HS-5 (cell line): ENCODE measurements at places on chromosomes 2 and 18.

GRCh38 chr2:190964170-190964795 is 49.7 kb downstream of the STAT1 start:
- DNase-seq: no peak

DNA sequence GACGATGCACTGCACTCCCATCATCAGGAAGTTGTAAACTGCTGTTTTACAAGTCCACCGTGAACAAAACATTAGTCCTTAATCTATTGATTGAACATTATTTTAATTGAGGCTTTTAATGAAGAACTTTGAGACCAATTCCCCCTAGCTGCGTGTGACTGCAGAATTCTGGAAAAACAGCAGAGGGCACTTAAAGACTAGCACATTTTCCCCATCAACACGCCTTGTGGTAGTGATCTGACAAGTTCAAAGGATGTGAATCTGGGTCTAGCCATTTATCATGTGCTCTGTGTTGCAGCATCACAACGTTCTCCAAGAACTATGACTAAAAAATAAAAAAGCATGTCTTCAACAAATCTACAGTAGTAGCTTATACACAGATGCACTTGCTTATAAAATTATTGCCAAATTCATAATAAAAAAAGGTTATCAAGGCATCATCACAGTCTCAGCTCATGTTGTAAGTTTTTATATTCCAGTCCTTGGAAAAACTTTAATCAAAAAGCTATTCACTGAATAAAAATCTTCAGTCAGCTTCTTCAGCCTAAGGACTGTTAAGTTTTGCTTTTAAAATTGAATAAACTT is 35.8 kb downstream of the SKOR2 start:
- DNase-seq: peak; percentile 28

DNA sequence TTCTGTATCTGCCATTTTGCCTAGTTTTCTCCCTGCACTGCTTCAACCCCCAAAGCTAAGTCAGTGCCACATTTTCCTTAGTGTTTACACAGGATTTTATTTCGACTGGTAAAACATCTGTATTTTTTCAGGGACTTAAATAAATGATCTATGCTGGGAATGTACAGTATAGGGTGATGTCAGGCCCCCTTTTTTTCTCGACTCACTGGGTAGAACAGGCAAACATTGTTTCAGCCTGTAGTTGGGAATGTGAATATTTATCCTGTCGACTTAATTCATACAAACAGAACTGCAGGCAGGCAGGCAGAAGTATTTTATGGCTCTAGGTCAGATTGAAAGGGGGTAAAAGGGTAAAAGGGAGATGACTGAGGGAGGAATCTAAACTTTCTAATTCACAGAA is 123.5 kb upstream of the ZFP36L2 start:
- DNase-seq: no peak

- DNase-seq: no peak
Measured at GRCh38 chr18:56083097-56083521, 495.1 kb upstream of the TCF4 start.

DNA sequence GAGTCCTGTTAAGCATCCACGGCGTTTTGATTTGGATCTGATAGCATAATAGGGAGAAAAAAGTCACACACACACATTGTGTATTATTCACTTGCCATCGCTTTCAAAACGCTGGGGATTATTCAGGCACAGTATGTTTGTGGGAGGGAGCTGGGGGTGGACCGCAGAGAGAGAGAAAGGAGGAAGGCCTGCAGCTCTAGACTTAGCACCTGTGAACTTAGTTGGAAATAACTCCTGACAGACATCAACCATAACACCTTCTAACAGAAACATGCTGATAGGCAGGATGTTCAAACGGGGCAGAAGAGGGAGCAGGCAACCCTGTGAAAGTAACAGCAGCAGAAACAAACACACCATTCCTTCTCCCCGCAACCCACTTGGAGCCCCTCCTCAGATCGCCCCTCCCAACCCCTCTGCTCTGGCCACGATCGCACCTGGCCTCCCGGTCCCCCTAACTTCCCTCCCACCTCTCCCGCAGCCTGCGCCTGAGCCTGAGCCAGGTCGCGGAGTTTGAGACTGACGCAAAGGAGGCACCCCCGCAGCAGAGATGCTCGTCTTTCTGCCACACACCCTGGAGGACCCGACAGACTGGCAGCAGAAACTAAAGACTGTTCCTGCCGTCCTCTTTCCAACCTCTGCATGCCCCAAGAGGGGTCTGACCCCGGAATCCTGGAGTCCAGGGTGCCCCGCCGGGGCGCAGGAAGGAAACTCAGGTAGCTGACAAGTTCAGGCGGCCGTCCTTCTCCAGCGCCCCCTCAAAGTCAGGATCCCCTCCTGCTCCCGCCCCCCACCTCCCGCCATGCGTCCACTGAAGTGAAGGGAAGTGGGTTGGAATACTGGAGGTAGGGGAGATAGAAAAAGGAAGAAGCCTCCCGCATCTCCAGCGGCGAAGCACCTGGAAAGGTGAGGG is 738 bp downstream of the CHST9 start:
- DNase-seq: no peak

GRCh38 chr2:224022486-224022885 is 16.6 kb downstream of the SERPINE2 start:
- no peak for DNase-seq
